ENCODE measurements at places on chromosomes 5 and 9.

- DNase-seq: no peak
These were observed 82.8 kb upstream of the MYO10 start for GRCh38 chr5:17018871-17019270.

GRCh38 chr5:73280386-73280785, 107.4 kb downstream of the TMEM174 start:
- peak; percentile 68 for DNase-seq

DNA sequence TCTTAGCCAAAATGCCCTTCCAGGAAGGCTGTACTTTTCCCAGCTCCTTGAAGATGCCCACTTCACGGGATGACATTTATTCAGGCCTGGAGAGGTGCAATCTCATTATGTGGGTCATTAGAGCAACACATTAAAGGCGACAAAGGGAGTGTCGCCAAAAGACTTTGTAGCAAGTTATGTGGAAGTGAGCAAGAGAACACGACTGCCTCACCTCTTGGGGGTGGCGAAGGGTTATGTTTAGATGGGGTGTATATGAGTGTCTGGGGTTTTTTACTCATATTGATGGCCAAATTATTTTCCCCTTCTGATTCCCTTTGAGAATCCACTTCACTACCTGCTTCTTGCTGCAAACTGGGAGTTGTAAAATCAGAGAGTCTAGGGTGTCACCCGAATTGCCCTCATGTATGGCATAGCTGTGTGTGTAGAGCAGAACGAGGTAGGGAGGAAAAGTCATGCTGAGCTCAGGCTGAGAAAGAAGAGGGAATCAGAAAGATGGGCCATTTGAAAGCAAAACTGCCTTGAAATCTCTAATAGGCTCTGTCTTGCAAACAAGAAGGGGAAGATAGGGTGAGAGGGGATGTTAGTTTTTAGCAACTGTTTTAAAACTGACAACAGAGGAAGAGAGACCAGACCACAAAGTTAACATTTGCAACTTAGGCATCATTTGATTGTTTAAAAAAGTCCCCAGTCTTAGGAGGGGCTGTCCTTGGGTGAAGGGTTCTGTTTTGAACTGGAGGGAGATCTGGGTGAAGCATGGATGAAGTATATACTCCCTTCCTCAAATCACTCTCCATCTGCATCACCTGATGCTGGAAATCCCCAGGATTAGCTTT, 97.1 kb upstream of the IL12B start:
- DNase-seq: no peak

GRCh38 chr9:36597412-36598178, 24.9 kb downstream of the MELK start:
- no peak for DNase-seq

DNA sequence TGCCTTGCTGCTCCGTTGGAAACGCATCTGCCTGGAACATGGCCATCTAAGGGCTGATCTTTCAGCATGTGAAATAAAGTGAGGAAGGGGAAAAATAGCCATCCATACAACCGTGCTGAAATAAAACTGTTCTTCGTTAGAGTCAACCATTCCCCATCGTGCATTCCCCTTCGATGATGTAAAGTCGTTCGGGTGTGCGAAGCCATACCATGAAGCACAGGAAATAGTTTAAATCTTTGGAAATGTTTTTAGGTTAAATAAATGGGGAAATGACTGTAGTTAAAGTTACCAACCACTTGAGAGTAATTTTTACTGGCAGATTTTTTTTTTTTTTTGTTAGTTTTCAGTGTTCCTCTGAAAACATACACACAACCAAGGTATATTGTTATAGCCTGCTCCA, 302.5 kb downstream of the SH3GL2 start:
- DNase-seq: no peak

DNA sequence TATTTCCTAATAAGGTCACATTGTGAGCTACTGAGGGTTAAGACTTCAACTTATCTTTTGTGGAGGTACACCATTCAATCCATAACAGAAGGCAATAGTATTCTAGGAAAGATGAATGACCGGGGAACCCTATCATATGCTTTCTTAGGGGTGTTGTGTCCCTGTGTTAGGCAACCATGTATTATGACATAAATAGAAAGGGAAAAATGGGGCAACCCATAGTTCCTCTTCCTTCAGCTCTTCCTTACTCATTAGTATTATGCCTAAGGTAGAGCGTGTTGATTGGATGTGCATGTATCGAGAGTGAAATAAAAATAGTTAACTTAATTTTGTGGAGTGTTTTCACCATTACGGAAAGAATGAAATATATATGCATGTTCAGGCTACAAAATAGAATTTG, 6.0 kb upstream of the CCNJL start:
- no peak for DNase-seq

- DNase-seq: no peak
These were observed 2.1 kb downstream of the RGS3 start for GRCh38 chr9:113465599-113466140.

GRCh38 chr5:52657247-52657645, 130.5 kb upstream of the ITGA1 start:
- peak; percentile 25 for DNase-seq

- no peak for DNase-seq
These were observed 73.4 kb downstream of the FBN2 start for GRCh38 chr5:128464596-128464995.

GRCh38 chr5:100777680-100778300, 125.3 kb downstream of the ST8SIA4 start:
- no peak for DNase-seq

- no peak for DNase-seq
These were observed 126.7 kb downstream of the SNX18 start for GRCh38 chr5:54644226-54644625.

GRCh38 chr9:83526901-83527300, 11.3 kb downstream of the FRMD3 start:
- no peak for DNase-seq

DNA sequence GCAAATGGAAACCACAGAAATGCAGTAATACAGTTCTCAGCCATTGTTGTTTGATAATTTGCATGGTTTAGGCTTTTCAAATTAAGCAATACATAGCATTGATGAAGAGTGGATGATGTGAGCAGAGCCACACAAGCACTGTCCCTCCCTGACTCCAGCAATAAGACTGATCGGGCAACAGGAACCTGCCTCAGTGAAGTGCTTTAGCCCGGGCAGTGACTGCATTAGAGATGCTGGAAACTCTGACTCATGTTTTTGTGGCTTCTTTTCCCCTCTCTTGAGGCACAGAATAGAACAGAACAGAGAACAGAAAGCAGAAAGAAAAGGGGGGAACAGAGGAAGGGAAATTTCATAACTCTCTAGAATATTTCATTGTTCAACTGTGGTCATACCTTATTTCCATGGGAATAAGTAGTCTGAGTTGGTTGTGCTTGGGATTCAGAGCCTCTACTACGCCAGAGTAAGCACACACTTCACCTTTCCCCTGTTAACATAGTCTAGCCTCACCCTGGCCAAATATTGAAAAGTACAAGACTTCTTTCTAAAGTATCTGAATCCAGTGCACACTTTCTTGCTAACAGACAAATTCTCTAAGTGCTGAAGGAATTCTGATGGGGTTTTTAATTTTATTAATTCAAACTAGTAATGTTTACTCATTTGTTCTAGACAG, 164.8 kb upstream of the VCAN start:
- DNase-seq: no peak

- no peak for DNase-seq
These were observed 36.8 kb upstream of the TJP2 start for GRCh38 chr9:69137311-69137710.

GRCh38 chr5:176497852-176498251, 39.4 kb downstream of the RNF44 start:
- no peak for DNase-seq

GRCh38 chr5:153491038-153491744, 721 bp downstream of the GRIA1 start:
- DNase-seq: no peak

GRCh38 chr5:7705261-7705660, 145.7 kb downstream of the CFAP90 start:
- no peak for DNase-seq

DNA sequence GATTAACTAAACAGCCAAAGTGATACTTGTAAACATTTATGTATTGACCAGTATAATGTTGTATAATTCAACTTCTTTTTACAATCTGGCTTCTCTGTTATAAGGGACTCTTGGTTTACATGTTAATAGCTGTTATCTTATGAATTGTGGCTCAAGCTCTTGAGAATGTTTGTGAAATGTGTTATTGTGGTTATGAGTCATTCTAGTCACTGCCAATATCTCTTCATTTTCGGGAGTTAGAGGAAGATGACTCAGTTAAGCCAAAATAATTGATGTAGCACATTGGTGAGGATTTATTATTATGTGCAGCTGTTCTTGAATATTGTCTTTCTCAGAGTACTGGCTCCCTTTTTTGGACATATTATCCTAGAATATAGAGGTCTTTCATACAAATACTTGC, 655.2 kb upstream of the RIOK2 start:
- no peak for DNase-seq

GRCh38 chr9:75953218-75953617, 62.7 kb downstream of the PCSK5 start:
- no peak for DNase-seq

DNA sequence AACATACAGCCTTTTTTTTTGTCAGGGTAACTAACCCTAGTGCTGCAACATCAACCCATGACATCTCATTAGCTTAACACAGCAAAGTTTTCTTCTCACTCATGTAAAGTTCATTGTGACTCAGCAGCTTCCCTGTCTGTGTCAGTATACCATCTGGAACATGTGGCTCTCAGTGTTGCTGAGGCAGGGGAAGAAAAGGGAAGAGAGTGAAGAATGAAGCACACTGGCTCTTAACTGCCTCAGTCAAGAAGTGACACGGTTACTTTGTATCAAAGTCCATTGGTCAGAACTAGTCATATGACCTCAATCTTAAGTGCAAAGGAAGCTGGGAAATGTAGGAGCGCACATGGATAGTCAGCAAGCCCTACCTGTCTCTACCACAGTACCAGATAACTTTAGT, 185.0 kb upstream of the ELL2 start:
- peak; percentile 15 for DNase-seq

GRCh38 chr5:161382685-161383084, 163.8 kb downstream of the GABRB2 start:
- no peak for DNase-seq

GRCh38 chr5:179731791-179732411, 721 bp upstream of the MAML1 start:
- DNase-seq: no peak

DNA sequence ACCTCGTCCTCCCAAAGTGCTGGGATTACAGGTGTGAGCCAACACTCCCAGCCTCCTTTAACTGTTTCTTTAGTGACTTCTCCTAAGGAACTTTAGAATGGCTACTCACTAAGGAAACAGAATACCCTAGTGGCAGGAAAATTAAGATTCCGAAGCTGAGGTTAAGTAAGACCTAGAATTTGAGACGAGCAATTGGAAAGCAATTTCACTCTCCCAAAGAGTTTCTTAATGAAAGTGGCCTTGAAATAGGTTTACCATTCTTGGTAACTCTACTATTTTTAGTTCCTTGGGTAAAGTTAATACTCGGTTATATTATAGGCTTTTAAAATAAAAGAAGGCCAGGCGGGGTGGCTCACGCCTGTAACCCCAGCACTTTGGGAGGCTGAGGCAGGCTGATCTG, 22.9 kb upstream of the GOLPH3 start:
- DNase-seq: no peak

DNA sequence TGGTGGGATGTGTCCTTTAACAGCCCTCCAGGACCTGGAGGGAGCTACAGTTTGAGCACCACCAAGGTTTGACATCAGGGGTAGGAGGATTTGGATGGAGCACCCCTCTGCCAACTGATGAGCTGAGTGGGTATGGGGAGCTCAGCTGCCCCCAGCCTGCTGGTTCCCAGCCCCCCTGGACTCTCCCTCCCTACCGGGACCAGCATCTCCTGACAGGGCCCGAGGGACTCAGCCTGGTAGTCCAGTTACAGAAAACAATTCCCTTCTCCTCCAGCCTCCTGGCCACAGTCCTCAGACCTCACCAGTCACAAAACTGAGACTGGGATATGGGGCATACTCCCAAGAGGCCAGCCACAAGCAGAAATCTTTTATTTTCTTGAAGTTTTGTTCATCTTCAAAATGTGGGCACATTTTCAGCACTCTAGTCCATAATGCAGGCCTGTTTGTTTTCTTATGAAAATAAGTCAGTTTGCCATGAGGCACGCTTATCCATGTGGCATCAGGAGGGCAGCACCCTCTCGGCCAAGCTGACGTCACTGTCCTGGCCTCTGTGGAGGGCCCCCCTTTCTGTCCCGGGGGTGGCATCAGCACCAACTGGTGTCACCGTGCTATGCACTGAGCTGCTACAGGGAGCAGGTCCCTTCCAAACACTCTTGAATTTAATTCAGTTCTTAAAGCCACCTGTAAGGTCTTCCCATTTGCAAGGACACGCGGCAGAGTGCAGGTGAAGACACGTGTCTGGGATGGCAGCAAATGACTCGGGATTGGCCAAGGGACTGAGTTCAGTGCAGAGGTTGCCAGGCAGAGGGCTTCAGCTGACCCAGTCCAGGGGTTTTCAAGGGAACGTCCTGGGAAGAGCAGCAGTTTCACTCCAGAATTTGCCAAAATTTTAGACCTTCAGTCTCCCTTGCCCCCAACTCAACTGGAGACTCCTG, 187.6 kb downstream of the GADD45G start:
- no peak for DNase-seq

GRCh38 chr5:81105261-81105877, 127.8 kb upstream of the CKMT2 start:
- DNase-seq: no peak

DNA sequence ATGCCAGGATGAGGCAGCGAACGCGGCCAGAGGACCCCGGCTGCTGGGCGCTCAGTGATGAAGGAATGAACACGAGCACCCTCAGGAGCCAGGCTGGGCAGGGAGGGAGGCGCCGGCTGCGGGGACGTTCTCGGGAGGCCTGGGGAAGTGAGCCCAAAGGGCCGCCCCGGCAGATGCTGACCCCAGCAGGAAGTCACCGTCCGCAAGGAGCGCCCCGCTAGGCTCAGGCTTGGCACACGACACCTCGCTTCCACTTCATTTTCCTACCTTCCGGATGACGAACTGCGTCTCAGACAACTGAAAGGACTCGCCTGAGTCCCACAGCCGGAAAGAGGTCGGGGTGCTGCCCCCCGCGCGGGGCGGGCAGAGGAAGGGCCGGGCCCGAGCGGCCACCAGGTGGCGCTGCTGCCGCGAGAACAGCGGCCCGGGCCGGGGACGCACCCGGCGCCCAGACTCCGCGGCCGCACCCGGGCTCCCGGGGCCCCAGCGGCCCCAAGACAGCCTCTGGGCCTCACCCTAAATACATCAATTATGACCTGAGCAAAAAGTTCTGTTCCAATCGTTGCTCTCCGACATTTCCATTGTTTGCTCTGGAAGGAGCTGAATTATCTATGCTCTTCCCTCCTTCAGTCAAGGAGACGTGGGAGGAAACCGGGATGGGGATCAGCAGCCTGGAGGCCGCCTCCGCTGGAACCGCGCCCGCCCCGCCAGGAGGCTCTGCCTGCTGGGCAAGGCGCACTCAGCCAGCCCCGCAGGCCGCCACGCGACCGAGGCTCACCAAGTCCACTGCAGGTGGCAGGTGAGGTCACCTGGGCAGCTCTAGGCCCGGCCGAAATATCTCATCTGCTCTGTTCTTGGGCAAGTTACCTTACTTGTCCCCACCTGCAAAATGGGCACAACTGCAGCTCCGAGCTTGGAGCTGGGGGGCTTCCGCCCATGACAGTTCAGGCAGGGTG, 107.0 kb downstream of the ZNF354C start:
- no peak for DNase-seq

Data from DMS 273 treated with DMSO at 0.1 percent for 48 hours (cell line).